ENCODE measurements at places on chromosomes 2 and 18. TPM values are rescaled to one million over a fixed set of nuclear protein-coding genes. Genes with fewer than 3 reads are reported as not detected.

DNA sequence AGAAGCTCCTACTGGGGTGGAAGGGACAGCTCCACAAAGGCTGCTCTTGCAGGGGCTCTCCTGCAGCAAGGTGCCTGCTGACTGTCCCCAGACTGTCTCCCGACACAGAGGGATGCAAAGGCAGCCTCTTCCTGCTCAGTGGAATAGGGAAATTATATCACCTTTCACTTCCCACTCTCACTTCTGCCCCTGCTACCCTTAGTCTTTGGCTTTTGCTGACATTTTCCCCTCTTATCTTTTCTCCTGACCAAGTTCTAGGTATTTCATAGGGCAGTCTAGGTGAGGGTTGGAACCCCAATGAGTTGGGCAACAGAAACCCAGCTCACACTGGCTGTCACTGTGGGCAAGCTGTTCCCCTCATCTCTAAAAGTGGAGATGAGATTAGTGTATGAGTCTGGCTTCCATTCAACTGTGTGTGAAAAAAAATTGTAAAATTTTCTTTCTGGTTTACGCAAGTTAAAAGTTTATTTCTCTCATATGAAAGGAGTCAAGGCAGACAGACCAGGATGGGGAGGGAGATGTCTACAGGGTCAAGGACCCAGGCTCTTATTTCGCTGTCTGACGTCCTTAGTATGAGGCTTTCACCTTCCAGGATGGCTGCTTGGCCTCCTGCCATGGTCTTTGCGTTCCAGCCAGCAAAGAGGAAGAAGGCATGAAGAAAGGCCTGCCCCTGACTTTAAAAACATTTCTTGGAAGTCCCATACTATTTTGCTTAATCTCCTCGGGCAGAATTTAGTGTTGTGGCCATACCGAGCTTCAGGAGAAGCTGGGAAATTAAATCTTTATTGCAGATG is 7.5 kb upstream of the MOCOS start:
- DNase-seq = no peak

DNA sequence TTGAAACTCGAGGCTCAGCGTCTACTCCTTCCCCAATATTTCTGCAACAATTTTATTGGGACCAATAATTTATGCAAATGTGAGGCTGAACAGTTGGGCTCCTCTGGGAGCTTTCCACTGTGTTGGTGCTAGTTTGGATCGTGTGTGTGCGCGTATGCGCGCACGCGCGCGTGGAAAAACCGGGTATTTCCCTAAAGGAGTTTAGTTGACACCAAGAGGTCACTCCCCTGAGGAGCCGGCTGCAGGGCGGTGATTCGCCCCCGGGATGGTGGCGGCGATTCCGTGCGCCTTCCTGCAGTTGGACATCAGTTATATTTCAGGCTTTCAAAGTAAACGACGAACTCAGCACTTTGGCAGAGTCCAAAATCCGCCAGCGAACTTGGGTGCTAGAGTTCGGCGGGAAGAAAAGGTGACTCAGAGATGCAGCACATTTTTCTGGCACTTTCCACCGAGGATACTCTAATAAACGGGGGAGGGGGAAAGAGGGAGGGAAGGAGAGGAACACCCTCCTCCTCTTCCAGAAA is 186.5 kb upstream of the FANCL start:
- no peak for DNase-seq

Gene SANBR
- total RNA-seq = 8.7 TPM

DNA sequence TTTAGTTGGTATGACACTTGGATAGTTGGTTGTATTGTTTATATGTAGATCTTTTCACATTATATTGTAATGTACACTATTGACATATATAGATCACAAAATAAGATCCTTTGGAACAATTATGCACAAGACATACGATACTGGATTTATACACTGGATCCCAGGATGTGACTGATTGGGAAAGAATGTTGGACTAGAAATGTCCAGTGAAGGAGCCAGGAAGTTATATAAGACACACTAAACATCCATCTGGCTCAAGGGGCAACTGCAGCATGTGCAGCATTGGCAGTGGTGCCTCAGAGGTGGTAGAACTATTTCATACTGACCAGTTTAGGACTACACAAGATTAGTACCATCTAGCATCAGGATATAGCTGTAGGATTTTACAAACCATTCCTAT is 104.9 kb downstream of the TRABD2A start:
- DNase-seq = no peak

- DNase-seq = no peak
Observed at GRCh38 chr2:8376603-8377410, 305.0 kb upstream of the ID2 start.

GRCh38 chr2:18980104-18980785 is 378.2 kb downstream of the OSR1 start:
- DNase-seq = peak; percentile 46

DNA sequence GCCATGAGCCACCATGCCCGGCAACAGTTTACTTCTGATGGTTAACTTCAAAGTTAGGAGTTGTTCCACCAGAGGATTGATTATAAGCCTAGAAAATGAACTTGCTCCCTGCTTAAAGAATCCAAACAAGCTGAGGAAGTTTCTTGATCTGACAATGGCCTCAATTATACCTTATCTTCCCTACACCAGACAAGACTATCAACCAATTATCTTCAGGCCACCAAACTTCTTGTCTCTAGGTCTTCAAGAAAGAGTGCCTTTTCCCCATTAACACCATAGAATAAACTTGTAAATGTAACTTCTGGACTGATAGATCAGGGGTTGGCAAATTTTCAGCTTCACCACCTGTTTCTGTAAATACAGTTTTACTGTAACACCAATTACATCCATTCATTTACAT is 15.0 kb downstream of the ZC3H8 start:
- no peak for DNase-seq

- no peak for DNase-seq
Observed at GRCh38 chr2:170106102-170106840, 71.7 kb upstream of the MYO3B start.

DNA sequence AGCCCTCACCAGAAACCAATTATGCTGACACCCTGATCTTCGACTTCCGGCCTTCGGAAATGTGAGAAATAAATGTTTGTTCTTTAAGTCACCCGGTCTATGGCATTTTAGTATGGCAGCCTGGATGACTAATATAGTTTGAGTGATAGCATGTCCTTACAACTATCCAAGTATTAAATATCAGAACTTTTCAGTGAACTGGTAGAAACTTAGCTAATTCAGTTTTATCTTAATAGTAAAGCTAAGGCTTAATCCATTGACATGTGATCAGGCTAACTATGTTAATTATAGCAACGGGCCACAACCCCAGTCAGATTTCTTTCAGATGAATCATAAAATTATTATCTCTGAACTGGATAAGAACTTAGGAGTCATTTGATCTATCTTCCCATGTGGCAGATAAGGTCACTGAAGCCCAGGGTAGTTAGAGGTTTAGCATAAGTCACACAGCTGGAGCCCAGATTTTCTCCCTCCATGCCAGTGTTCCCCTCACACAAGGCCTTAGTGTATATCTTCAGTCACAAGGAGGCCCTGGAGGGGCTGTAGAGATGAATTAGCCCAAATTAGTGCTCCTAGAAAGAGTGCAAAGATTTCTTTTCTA is 40.7 kb upstream of the UPP2 start:
- DNase-seq = no peak

- no peak for DNase-seq
Observed at GRCh38 chr2:74414881-74415761, 6.3 kb downstream of the C2orf81 start.

Gene CHRND
- not detected for total RNA-seq

DNA sequence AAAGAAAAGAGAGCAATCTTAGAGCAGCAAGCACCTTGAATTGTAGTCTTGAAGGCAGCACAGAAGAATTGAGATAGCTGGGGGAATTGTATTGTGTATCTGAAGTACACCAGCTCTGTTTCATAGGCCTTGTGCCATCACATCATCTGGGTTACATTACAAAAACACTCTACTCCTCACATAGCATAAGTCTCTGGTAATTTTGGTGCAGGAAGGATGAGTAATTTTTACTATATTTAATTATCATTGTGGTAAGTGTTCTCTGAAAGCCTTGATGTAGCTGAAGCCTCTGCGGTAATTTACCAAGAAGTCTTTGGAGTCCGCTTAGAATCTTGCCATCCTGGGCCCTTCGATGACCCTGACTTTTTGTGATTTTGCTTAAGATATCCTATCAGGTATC is 291.1 kb downstream of the ARHGAP15 start:
- no peak for DNase-seq

DNA sequence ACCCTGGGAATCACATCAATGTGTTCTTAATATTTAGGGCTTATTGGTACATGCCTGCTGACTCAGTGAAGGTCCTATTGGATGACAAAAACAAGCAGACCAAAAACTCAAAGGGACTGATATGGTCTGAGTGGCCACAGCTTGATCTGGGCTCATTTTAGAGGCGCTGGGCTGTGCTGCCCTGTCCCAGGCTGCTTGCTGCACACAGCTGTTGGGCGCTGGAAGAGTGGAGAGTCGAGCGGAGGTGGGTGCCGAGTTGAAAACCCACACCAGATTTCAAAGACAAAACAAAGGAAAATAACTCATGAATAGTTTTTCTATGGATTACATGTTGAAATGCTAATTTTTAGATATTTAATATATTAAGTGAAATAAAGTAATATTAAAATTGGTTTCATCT is 68.5 kb downstream of the LONRF2 start:
- DNase-seq = no peak

GRCh38 chr2:213934560-213934959 is 476.3 kb upstream of the VWC2L start:
- peak; percentile 7 for DNase-seq

GRCh38 chr2:25304826-25305596 is 36.7 kb downstream of the DNMT3A start:
- no peak for DNase-seq

- no peak for DNase-seq
Observed at GRCh38 chr2:191003405-191004309, 10.3 kb downstream of the STAT1 start.

Gene DSC3
- under 0.01 TPM for total RNA-seq

Gene FAM98A
- 16.0 TPM for total RNA-seq

Gene TLX2
- total RNA-seq = not detected

GRCh38 chr2:96111823-96112500 is 4.4 kb downstream of the ADRA2B start:
- no peak for DNase-seq

DNA sequence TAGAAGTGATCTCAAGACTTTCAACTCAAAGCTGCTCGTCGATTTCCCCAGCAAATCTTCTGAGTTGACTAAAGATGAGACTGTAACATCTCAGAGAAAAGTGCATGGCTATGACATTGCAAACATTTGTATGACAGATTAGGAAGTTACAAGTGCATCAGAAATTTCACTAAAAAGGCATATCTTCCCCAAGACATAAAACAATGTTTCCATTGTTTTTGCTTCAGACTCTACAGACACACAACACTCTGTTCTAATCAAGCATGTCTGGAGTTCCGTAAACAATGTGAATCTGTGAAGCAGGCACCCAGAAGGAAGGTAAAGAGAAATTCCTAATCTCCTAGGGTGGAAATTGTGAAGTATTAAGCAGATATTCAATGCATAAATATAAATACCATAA is 144.6 kb upstream of the LYPD1 start:
- no peak for DNase-seq

Gene TCF23
- total RNA-seq = not detected

DNA sequence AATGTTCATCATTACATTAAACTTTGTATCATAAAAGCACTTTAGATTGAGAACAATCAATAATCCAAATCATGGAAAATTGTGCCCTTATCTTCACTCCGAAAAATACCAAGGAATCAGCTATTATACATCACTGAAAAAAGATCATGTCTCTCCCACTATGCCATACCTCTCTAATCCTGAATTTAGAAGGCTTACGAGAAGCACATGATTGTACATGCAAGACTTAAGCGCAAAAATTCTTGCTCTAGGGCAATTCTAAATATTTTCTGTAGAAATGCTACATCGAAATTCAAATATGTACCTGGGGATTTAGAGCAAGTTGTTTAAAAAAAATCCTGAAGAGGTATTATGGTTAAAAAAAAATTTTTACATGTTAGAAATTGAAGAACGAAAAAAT is 1.3 kb downstream of the CYTIP start:
- DNase-seq = no peak

GRCh38 chr2:212595036-212595654 is 56.5 kb upstream of the ERBB4 start:
- no peak for DNase-seq

DNA sequence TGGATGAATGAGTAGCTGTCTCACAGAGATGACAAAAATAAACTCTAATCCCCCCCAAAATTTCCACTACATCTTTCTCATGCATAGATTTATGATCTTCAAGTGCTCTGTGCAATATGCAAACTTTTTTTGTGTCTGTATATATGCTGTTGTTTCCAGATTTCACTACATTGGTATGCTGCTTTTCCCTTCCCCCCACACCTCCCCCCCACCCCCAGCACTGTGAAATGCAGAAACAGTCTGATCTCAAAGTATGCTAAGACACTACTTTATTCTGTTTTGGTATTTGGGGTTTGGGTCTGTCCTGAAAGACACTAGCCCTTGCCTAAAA is 524 bp upstream of the KLHL14 start:
- no peak for DNase-seq

DNA sequence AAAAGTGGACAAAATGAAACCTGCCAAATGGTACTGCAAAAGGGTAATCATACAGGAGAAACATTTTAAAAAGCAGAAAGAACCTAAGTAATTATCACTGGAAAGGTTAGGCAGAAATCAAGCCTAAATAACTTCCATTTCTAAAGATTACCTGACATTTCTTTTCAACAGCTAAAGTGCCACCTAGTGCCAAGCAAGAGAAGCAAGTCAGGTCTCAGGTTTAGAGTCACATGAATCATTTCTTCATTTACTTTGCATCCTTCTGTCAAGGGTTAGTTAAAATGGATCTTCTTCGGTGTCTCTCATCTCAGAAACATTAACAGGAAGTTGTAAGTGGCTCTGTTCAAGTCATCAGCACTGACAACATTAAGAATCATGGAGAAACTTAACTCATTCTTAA is 90.3 kb downstream of the AKAIN1 start:
- no peak for DNase-seq

GRCh38 chr18:6060149-6060548 is 164.8 kb upstream of the TMEM200C start:
- no peak for DNase-seq

Gene RRM2
- 29.1 TPM for total RNA-seq

Gene TUBB8B
- not detected for total RNA-seq

DNA sequence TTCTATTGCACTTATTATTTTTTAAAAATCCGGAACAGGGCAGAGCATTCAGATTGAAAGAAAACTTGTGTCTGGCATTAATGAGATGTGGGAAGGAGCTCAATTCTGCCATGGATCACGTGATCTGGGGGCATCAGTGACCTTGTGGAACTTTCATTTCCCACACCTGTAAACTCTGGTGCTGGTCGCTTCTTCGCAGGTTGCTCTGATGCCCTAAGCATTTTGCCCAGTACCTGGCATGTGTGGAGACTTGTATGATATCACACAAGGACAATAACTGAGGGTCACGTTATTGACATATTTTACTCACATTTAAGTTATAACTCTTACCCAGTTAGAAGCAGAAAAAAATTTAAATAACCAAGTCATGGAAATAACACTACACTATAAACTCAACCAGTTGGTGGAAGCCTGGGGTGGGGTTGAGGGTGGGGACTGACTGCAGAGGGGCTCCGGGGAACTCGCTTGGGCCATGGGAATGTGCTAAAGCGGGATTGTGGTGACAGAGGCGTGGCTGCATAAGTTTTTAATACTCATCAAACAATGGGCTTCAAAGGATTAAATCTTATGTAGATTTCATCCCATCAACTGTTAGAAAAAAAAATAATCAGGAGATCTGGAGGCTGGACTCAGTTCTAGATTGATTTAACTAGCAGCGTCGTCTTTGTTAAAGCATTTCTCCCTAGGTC is 36.5 kb downstream of the ST3GAL5 start:
- DNase-seq = no peak

Gene ELOA2
- total RNA-seq = not detected

Gene LHCGR
- total RNA-seq = not detected

All from dermis microvascular lymphatic vessel endothelial cell (primary cell).